ENCODE measurements at places on chromosomes 12 and 14.

DNA sequence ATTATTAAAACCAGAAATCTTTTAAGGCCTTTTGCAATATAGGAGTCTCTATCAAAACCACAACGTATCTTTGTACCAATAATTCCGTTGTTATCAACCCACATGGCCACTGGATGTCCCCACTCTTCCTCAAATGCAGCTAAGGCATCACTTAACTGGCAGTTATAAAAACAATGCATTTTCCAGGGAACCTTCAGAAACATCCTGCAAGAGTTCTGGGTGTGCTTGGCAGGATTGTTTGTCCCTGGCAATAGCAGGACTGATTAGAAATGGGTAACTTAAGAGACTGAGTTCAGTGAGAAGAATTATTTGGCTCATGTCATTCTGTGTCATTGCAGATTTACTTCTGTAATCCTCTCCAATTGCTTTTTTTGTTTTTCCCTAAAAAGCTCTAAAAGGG is 112.0 kb downstream of the SLC15A5 start:
- DNase-seq = peak; percentile 47

DNA sequence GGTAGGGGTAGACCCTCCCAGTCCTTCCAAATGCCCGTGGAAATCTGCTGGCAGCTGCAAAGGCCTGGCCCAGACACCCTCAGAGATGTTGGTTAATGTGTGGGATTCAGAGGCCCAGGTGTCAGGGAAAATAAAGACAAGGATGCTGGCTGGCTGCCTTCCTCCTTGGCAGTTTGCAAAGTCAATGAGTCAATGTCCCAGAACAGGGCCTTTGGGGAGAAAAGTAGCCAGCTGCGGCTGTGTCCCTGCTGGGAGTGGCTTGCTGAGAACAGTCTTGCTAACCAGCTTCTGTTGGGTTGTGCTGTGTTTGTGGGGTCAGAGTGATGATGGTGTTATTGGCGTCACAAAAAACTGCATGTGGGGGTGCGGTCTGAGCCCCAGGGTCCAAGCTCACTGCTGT is 29.2 kb downstream of the GLRX5 start:
- DNase-seq = no peak

DNA sequence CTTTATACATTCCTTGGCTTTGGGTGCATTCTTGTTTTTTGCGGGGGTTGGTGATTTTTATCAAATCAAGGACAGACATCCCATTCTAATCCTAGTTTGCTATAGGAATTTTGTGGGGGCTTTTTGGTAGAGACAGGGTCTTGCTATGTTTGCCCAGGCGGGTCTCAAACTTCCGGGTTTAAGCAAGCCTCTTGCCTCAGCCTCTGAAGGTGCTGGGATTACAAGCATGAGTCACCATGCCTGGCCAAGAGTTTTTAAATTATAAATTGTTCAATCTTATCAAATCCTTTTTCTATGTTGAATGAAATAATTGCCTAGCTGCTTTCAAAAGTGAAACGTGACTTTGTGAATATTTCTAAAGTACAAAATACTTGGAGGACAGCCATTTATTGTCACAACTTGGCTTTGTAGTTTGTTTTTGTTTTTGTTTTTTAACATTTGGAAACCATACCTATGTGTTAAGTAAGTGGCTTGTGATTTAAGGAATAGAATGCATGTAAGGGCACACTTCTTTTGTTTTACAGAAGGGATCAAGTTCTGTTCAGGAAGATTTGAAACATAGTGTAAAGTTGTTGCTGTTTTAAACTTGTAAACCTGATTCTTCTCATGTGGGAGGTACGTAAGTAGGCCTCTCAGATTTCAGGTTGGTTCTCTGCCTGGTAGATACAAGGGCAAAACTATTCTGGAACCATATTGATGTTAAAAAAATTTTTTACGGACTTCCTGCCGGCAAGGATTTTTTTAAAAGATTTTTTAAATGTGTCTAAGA is 13.4 kb downstream of the MARK3 start:
- peak; percentile 38 for DNase-seq

GRCh38 chr14:72598306-72598705 is 295.6 kb downstream of the DPF3 start:
- no peak for DNase-seq

GRCh38 chr14:64125270-64125669 is 168.9 kb downstream of the ESR2 start:
- DNase-seq = no peak

DNA sequence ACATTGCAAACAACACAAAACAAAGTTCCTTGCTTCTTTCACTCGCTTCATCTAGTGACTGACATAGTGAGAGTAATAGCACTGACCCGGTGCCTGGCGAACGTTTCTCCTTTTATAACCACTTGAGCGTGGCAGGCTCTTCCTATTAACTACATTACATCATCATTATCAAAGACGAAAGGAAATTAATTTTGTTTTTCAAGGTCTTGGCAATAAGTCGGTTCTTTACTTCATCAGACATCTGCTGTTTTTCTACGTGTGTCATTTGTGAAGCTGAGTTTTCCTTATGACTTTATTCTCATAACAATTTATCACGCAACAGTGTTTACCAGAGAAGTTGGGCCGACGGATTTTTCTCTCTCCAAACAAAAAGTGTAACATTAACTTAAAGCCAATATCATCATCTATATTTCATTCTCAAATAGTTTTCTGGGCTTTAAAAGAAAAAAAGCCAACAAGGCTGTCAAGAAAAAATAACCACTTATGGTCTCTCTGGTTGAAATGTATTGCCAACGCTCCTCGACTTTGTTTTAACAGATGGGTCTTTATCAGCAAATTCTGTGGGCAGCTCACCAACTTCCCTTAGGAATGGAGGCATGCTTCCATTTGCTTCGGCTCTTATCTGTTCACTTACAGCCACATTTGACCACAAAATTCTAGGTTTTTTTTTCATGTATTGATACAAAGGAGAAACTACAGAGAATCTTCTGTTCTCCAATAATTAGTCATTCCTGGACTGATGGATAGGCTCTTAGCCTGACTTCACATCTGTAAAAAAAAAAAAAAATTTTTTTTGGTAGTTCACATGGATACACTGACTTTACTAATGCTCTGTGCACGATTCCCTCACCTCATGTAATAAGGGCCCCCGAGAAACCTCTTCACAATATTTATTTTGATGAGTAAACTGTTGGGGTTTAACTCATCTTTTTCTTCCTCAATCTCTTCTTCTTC is 97.1 kb upstream of the CDKN3 start:
- DNase-seq = no peak

- DNase-seq = no peak
Measured at GRCh38 chr12:31850268-31850667, 108.9 kb upstream of the RESF1 start.

GRCh38 chr12:101671833-101672232 is 25.6 kb upstream of the CHPT1 start:
- no peak for DNase-seq

DNA sequence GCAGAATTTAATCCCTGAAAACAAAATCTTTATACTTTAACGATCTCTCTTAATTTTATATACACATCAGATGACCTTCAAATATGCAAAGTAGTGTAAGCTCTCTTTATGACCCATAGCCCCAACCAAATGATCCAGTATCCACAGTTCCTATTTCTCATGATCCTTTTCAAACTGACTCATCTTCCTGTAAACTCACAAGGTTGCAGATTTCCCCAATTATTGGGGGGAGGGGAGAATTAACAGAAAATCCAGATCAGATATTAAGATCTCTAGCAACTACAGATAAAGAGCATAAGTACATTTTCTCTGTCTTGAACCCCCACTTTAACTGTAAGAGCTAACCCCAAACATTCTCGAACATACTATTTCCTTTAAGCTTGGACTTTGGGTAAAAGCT is 12.5 kb downstream of the GNS start:
- DNase-seq = no peak

GRCh38 chr14:81986005-81986404 is 452.4 kb upstream of the SEL1L start:
- no peak for DNase-seq

DNA sequence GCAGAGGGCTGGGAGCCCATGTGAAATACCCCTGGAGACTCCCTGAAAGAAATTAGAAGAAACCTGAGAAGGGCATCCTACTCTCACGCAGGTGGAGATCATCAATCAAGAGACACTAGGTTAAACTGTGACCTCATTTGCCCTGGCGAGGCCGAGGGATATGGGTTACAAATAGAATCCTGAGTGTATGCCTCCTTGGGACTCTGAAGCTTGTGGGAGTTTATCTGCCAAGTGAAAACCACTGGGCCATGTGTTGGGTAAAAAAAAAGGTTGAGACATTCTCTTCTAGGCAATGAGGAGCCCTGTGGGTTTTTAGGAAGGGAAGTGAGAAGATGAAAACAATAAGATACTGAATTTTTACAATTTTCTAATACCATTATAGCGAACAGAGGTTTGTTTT is 160.7 kb upstream of the ARID2 start:
- DNase-seq = no peak

- no peak for DNase-seq
Measured at GRCh38 chr14:100819453-100819828, 6.5 kb upstream of the MEG3 start.

- no peak for DNase-seq
Measured at GRCh38 chr14:48731260-48731659, 854.9 kb downstream of the RPS29 start.

DNA sequence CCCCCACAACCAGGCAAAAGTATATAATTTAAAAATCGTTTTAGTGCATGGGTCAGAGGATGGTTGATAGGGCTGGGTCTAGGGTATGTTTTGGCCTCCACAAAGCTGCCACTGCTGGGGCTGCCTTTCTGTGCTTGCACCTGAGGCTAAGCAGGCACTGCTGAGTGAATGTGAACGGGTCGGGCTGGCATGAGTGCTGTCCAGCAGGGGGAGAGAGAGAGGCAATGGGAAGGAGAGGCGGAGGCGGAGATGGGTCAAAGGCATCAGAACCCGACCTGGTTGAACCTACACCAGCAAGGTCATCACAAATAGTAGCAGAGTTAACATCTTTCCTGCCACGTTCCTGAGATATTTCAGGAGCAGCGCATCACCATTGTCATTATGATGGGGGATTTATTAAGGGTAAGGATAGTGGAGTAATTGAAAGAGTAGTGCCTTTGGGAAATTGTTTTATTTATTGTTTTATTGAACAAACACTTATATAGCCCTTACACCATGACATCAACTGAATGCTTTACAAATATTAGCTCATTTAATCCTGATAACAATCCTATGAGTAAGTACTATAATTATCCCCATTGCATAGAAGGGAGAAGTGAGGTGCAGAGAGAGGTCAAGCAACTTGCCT is 5.8 kb upstream of the NRXN3 start:
- peak; percentile 65 for DNase-seq

GRCh38 chr14:104930526-104931303 is 6.0 kb downstream of the PLD4 start:
- no peak for DNase-seq

GRCh38 chr12:16154990-16155389 is 122.5 kb downstream of the SLC15A5 start:
- no peak for DNase-seq

DNA sequence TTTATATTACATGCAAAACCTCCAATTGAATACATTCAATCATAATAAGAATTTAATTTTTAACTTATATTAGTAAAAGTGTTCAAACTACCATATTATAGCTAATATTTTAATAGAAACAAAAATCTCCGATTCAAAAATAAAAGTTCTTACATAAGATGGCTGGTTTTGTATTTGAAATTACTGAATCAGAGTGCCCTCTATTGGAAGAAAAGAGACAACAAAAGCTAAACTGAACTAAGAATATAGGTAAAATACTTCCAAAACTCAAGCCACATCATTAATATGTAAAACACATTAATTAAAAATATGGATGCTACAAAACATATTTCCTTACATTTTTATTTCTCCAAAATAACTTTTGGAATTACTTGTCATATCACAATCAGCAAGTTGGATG is 120.3 kb downstream of the GARIN6 start:
- no peak for DNase-seq

- no peak for DNase-seq
Measured at GRCh38 chr12:25005376-25005775, 56.5 kb upstream of the BCAT1 start.

- no peak for DNase-seq
Measured at GRCh38 chr12:47829584-47829983, 9.9 kb upstream of the HDAC7 start.

DNA sequence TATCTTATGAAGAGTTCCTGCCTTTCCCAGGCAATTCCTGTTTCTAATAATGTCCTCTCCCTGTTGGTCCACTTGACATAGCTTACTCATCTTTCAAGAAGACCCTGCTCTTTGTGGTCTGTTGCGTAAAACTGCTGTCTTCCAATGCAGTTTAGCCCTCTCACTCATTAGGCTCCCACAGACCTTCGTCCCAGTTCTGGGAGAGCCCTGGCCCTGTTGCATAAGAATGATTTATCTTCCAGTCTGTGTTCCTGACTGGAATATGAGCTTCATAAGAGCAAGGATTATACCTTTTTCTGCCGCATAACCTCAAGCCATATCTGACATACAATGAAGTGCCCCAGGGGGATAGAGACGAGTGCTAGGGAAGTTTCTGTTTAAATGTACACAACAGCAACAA is 365.9 kb upstream of the NOVA1 start:
- DNase-seq = no peak

GRCh38 chr12:109084425-109084824 is 8.8 kb downstream of the ALKBH2 start:
- DNase-seq = no peak

DNA sequence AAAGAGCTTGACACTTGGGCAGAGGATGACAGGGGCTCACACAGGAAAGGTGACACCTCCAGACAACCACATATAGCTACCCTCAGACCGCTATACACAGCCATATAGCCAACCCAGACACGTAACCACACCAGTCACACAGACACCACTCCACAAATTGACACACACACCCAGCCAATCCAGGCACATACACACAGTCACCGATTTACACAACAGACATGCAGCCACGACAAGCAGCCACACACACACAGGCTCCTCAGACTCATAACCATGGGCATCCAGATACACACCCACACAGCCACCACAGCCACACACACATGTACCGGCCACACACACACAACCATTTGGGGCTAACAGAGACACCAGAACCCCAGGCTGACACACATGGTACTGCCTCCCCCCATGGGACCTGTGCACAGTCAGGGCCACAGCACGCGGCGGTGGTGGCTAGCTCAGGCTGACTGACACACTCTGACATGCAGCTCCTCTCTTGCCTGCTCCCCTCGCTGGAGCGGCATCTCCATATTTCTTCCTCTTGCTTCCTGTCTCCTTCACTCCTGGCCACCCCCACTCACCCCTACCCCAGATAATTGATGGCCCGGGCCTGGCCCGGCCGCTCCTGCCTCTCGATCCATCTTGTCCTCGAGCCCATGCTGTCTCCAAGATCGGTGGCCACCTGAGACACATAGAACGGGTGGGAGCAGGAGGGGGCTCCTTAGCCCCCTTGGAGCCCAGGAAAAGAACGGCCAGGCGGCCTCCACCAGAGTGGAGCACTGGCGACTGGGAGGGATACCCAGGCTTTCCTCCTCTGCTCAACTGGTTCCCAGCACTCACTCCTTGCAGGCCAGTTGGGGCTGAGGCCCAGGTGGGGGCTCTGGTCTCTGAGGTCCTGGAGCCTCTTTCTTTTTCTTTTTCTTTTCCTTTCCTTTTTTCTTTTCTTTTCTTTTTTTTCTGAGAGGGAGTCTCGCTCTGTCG is 6.0 kb upstream of the SHMT2 start:
- DNase-seq = no peak

- no peak for DNase-seq
Measured at GRCh38 chr14:31596342-31597095, 35.3 kb downstream of the NUBPL start.

GRCh38 chr12:27817766-27818165 is 37.7 kb upstream of the MANSC4 start:
- no peak for DNase-seq
